Neural crest cell (in vitro differentiated cells): ENCODE measurements at places on chromosomes 11 and 22. TPM values are rescaled to one million over a fixed set of nuclear protein-coding genes. Genes with fewer than 3 reads are reported as not detected.

GRCh38 chr22:23282089-23282501 is 101.8 kb downstream of the BCR start:
- no peak for DNase-seq

DNA sequence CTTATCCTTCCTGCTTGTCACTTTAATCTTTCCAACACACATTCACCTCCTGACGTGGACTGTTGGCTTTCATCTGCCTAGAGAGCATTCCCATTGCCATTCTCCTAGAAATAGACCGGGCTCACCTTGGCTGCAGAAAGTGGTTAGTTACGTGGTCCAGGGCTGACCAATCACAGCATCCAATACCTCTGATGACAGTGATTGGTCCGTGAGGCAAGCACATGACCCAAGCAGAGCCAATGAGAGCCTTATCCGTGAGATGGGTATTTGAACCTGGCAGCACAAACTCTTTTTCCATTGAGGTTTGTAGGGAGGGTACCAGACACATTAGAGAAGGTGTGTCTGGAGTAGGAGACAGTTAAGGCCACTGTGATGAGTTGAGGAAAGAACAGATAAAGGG is 85.8 kb downstream of the MIAT start:
- no peak for DNase-seq

DNA sequence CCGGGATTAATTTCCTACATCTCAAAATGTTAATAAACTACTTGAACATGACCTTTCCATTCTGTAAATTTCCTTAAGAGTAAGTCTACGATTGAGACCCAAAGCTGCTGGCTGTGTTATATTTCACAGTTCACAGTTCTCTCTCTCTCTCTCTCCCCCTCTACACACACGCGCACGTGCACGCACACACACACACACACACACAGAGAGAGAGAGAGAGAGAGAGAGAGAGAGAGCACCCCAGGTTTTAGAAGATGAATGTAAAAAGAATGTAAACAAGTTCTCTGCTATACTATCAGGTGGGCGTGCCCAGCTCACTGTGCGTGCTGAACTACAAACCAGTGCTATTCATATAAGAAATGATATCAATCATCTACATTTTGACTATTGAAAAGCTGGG is 3.3 kb downstream of the BDNF start:
- DNase-seq, result no peak

GRCh38 chr11:85257837-85258236 is 369.3 kb downstream of the DLG2 start:
- no peak for DNase-seq

DNA sequence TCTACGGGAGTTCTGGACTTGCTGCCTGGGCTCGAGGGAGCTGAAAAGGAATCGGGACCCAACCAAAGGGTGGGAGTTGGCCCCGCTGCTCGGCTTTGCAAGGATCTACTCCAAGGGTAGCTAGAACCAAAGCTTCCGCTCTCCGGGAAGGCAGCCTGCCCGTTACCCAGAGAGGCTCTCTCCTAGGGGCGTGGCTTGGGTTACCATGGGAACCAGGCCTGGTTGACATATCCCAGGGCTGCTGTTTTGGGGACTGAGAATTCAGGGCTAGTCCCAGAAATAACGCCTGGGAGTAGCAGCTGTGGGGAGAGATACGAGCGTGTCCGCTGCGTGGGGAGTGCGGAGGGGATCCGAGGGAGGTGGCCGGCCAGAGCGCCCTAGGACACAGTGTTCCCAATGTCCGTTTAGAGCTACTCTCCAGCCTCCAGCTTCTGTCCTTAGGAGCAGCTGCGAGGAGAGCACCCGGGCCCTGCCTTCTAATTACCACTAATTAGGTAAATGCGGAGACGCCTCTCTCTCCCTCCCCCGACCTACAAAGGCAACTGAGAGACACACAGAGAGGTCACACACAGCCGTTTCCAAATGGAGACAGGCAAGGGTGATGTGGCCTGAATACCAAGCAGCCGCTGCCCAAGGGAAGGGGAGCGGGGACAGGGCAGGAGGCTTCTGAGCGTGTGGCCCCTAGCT is 141.6 kb upstream of the CADM1 start:
- peak; percentile 47 for DNase-seq

DNA sequence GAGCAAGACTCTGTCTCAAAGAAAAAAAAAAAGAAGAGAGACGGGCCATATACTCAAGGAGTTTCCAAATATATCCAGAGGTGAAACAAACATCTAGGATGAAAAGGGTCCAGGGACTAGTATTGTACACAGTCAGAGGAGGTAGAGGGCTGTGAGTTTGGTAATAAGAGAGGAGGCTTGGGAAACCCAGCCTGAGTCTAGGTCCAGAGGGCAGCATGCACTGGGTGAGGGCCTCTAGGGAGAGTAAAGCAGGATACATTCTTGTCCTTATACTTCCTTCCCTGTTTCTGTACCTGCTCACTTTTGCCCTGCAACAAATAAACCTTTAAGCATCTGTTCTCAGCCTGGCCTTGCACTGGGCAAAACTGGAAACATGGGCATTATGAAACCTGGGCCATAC is 31.5 kb downstream of the STIM1 start:
- DNase-seq, result no peak

- DNase-seq, result no peak
Observed at GRCh38 chr11:76668362-76669155, 2.0 kb downstream of the LRRC32 start.

DNA sequence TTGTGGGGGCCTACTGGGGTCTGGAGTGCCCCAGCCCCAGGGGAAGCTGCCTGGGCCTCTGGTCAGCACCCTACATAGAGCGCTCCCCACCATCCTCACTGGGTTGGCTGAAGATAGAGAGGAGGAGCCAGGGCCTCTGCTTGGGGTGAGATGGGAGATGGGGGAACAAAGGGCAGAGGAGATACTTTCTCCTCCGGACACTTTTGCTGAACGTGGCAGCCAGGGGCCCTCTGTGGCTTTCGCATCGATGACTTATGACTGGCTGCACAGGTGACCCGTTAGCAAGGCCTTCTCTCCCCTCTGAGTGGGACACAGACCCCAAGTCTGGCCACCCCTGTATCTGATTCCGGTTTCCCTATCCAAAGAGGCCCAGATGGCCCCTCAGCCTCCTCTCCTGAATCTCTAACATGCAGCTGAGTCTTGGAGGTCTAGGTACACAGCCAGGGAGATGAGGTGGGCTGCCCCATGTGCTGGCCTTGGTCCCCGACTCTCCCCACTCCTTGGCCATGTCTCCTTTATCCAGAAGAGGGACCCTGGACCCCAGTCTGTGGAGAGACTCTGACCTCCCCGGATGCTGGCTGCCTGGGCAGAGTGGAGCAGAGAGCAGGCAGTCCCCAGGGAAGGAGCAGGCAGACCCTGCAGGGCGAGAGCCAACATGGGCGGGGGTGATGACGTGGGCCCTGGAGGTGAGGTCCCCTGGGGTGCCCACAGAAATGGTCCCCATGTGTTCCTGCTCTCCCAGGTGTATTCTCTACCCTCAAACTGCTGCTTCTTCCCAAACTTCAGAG is 59.3 kb upstream of the NECTIN1 start:
- no peak for DNase-seq

GRCh38 chr22:48898524-48899250 is 929.0 kb downstream of the BRD1 start:
- no peak for DNase-seq

DNA sequence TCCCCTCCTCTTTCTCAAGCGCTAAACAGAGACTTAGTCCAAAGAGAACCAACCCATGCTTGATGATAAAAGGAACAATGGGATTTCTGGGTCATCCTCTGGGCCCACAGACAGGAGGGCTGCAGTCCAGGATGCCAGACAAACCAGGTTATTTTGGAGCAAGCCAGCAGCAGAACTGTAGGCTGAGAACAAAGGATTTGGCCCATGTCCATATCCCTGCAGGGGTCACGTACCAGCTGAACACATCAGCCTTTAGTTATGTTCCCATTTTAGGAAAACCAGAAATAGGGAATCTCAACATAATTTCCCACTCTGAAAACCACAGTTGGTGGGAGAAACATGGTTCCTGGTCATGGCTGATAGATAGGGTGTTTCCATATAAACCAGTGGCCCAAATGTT is 533.6 kb upstream of the CADM1 start:
- no peak for DNase-seq

DNA sequence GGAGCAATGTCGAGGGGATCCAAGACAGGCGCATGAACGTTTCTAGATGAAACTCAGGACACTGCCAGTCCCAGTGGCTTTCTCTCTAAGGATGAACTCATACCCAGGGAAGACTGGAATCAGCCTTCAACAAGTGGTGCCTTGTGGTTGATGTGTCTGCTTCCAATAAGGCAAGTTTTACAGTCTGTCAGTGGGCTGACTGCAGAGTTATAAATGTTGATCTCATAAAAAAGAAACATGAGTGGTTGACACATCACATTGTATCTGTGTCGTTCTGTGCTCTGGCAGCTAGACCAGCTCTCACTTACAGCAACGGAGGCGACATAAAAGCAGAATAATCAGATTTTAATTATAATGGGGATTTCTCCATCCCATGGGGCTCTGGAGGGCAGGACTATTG is 96.7 kb downstream of the SNX19 start:
- DNase-seq, result no peak

DNA sequence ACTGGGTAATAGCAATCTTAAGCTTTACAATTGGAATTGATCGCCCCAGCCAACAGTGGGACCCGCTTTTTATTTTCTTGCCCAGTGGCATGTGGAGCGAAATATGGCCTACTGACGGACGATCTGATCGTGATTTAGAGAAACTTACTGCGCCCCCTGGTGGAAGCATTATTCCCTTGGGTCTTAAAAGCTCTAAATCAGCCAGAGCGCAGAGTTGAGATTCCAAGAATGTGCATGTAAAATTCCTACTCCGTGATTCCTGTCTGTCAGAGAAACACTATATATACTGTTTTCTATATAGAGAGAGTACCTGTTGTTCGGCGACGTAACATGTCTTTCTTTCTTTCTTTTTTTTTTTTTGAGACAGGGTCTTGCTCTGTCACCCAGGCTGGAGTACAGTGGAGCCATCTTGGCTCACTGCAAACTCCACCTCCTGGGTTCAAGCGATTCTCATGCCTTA is 3.7 kb upstream of the DPF2 start:
- DNase-seq, result peak; percentile 93

- no peak for DNase-seq
Observed at GRCh38 chr11:19599681-19600080, 113.0 kb upstream of the NAV2 start.

DNA sequence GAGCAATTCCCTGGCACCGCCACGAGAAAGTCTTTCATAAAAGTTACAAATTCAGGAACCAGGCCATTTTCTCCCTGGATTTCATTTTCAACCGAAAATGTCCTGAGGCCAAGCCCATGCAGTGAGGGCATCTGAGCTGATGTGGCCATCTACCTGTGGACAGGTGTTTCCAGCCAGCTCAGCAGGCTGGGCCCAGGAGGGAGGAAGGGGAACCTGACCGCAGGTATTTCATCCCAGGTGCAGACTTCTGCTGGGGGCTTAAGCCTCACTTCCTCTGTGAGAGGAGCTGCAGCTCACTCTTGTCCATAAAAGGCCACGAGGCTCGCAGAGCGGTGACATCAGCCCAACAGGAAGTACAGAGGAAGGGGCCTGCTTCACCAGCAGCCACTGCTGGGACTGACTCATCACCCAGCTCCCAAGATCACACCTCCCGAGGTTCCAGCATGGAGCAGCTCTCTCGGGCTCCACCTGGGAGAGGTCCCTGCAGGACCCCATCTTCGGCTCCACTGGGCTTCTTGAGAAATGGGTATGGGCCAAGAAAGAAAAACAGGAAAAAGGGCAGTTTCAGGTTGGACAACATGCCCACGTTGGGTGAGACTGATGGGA is 56.4 kb downstream of the MYH9 start:
- DNase-seq, result no peak

- no peak for DNase-seq
Observed at GRCh38 chr11:134464196-134464595, 52.2 kb upstream of the B3GAT1 start.

DNA sequence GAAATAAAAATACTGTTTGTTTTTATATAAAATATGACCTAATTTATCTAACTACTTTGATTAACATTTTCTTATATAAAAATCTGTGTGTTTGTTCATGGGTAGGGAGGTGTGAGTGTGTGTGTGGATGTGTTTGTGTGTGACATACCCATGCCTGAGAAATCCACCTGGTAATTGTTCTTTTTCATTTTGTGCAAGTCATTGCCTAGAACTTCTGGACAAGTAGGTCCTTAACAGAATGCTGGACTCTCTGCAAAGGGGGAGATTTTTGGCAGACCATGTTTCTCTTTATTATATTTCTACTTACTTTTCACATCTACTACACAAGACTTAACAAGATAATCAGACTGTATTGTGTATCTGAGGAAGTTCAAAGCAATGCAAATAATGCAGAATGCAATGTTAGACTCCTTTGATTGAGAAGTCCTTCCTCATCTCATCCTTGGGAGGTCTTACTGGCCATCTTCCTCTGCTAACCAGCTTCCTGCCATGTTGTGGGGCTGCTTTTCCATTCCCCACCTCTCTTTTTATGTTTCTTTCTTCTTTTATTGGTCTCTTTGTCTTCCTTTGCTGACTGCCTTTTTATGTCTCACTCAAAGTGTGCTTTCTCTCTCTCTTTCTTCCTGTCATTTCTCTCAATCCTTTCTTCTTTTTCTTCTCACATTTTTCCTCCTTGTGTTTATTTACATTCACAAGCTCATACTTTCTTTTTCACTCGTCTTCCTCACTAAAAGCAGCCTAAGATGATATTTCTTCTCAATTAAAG is 1017.0 kb upstream of the CNTN5 start:
- DNase-seq, result no peak

DNA sequence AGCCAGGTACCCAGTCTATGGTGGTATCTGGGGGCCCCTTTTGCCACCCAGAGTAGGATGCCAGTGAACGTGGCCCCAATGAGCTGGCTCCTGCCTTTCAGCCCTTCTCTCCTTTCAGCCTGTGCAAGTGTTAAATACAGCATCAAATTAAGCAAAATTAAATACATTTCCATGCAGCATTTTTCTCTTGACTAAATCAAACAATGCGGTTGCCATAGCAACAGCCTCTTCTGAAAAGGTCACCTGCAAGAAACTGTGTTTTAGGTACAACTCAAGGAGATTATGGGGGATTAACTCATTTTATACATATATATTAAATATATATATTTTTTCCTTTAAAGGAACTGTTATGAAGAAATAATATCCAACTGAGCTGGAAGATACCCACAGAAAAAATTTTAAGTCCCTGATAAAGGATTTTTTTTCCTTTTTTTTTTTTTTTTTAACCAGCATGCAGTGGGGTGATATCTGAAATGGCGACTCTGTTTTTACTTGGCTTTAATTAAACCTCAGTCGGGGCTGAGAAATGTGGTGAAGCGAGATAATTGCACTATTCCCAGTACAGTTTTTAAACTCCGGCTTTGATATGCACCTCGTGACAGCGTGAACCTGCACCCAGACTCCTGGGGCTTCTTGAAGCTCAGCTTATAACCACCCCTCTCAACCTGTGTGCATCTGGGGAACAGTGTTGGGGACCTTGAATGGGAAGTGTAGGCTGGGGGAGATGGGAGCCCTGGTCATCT is 115.3 kb downstream of the PKNOX2 start:
- DNase-seq, result no peak

Gene LRRC10B
- total RNA-seq, result 2.8 and 2.9 TPM in 2 replicates

Gene TMEM135
- 39.5 and 42.7 TPM in 2 replicates for total RNA-seq

Gene MMP8
- total RNA-seq, result not detected in 2 replicates

Gene FGF19
- total RNA-seq, result 0.21 and 0.34 TPM in 2 replicates

Gene EHF
- total RNA-seq, result not detected in 2 replicates

Gene C1QTNF6
- total RNA-seq, result 13.6 TPM in 2 replicates
